ENCODE measurements at places on chromosomes 11 and 22. TPM values are rescaled to one million over a fixed set of nuclear protein-coding genes. Genes with fewer than 3 reads are reported as not detected.

DNA sequence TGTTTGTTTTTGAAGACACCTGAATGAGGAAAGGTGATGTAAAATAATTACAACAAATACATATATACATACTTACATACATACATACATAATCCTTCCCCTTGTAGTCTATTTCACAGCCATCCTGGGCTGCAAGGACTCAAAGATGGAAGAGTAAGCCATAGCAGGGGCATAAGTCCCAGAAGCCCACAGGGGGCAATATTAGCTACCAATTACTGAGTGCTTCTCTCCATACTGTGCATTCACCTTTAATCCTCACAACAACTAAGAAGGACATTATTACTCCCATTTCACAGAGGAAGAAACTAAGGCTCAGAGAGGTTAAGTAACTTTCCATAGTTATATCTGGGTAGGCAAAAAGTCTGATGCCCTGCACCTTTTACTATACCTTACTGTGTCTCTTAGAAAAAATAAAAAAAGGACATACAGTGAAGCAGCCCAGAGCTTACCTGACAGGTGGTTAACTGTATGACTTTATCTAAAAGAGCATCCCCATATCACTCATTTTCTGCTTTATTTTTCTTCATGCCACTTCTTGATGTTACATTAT, 2.7 kb downstream of the SERGEF start:
- no peaks in the 10 kb centered on the region for H3K27me3 ChIP-seq
- H3K27ac ChIP-seq, result no peak overlapping the region
- no peak for DNase-seq
- H3K4me3 ChIP-seq, result no peak overlapping the region

DNA sequence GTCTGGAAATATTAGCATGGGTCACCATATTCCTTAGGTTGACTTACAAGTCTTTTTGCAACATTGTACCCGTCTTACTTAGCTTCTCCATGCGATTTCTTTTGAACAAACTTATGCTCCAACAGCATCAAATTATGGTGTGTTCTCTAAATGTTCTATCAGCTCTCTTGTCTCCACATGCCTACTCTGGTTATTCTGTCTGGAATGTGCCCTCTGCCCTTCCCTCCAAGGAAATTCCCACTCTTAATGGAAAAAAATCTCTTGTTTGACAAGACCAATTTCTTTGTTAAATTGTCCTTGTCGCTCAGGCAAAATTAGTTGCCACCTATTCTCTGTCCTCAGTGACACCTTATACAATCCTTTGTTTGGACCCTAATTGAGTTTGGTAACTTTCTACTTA, 522.8 kb upstream of the LUZP2 start:
- no peaks in the 10 kb centered on the region for H3K36me3 ChIP-seq
- DNase-seq, result no peak
- H3K4me1 ChIP-seq, result peaks cover 6% of the 10 kb centered on the region
- H3K4me3 ChIP-seq, result no peak overlapping the region
- H3K27ac ChIP-seq, result no peak overlapping the region

ZBTB16 gene
- total RNA-seq, result 70.4 TPM

DNA sequence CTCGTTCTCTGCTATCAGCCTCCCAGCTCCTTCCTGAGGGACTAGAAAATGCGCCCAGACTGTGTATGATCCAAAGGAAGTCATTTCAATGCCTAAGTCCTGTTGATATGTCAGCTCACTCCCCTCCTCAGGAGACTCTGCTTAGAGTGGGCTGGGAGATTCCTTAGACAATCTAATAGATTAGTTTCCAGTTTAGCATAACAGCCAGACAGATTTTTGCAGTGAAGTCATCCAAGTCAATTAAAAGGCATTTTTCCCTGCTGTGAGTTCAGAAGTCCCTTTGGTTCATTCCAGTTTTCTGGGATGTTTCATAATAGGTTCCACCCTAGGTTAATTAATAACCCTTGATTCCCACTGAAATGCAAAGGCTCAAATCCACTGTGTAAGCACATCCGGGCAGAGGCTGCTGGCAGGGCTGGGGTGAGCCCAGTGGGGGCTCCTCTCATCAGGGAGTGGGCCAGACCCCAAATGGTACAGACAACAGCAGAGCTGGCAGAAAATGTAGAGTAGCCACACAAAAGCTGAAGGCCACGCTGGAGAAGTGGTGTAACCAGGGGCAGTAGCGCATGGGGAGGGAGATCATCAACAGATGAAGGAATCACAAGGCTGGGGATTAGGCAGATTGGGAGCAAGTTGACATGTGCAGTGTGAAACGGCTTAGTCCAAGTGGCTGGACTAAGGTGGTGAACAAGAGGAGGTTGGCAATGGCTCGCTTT, 90.6 kb downstream of the SYN3 start:
- H3K4me1 ChIP-seq, result peaks cover 6% of the 10 kb centered on the region
- H3K4me3 ChIP-seq, result no peak overlapping the region
- H3K27ac ChIP-seq, result no peak overlapping the region
- H3K36me3 ChIP-seq, result no peaks in the 10 kb centered on the region
- no peaks in the 10 kb centered on the region for H3K27me3 ChIP-seq

- H3K4me3 ChIP-seq, result no peak overlapping the region
- no peak for DNase-seq
- no peaks in the 10 kb centered on the region for H3K27me3 ChIP-seq
These were observed 2.7 kb upstream of the POLDIP3 start for GRCh38 chr22:42617155-42617983.

- no peak overlapping the region for H3K4me3 ChIP-seq
- no peaks in the 10 kb centered on the region for H3K27me3 ChIP-seq
- H3K36me3 ChIP-seq, result no peaks in the 10 kb centered on the region
- DNase-seq, result no peak
- H3K4me1 ChIP-seq, result no peaks in the 10 kb centered on the region
These were observed 173.9 kb upstream of the SYN3 start for GRCh38 chr22:33232071-33232470.
